ENCODE measurements at places on chromosomes 12 and 14.

DNA sequence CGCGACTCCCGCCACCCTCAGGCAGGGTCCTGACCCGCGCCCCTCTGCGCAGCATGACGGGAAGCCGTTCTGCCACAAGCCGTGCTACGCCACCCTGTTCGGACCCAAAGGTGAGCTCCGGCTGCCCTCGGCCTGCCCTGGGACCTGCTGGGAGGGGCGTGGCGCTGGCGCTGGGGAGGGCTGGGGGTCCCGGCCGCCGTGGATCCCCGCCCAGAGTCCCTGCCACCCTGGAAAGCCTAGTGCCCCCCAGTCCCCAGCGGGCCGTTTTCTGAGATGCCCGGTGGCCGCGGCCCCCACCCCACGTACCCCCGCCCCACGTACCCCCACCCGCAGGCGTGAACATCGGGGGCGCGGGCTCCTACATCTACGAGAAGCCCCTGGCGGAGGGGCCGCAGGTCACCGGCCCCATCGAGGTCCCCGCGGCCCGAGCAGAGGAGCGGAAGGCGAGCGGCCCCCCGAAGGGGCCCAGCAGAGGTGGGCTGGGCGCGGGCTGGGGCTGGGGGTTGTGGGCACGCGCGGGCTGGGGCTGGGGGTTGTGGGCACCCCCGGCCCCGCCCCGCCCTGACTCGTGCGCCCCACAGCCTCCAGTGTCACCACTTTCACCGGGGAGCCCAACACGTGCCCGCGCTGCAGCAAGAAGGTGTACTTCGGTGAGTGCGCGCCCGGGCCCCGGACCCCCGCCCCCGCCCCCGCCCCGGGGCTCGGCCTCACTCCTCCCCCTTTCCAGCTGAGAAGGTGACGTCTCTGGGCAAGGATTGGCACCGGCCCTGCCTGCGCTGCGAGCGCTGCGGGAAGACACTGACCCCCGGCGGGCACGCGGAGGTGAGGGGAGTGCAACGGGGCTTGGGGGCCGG is 4.0 kb downstream of the CRIP2 start:
- DNase-seq: no peak

- no peak for DNase-seq
These were observed 206.6 kb upstream of the RTL1 start for GRCh38 chr14:101109981-101110728.

- DNase-seq: no peak
These were observed 12.5 kb downstream of the NRXN3 start for GRCh38 chr14:78182722-78183121.

GRCh38 chr12:131751335-131751734 is 40.4 kb downstream of the SFSWAP start:
- DNase-seq: no peak

GRCh38 chr12:26870491-26871419 is 37.8 kb upstream of the ITPR2 start:
- DNase-seq: peak; percentile 10

GRCh38 chr14:54920052-54920451 is 17.4 kb upstream of the GCH1 start:
- DNase-seq: no peak

- DNase-seq: no peak
These were observed 424.8 kb downstream of the RAD51B start for GRCh38 chr14:68244262-68244980.

DNA sequence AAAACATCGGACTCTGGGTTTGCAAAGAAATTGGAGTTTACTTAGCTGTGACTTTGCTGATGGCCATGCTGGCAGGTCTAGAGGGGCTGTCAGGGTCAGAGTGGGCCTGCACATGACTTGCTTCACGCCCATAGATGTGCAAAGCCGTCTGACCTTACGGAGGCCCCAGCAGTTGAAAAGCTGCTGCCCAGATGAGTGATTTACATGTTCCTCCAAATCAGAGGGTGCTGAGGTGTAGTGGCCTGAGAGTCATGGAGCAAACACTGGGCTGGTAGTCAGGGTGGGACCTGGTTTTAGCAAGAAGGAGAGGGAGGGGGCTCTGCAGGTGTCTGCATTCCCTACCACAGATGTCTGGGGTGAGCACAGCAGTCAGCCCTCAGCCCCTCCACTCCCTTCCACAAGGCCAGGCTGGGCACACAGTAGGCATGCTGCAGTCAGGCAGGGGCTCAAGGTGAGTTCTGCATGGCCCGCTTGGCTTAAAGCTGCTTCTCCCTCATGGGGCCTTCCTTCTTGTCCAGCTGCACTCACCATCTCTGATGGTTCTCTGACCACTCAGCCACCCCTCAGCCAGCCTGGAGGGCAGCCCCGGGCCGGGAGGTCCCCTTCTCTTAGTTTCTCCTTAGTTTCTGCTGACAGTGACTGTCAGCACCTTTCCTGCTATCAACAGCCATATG is 34.2 kb upstream of the EML1 start:
- DNase-seq: no peak

DNA sequence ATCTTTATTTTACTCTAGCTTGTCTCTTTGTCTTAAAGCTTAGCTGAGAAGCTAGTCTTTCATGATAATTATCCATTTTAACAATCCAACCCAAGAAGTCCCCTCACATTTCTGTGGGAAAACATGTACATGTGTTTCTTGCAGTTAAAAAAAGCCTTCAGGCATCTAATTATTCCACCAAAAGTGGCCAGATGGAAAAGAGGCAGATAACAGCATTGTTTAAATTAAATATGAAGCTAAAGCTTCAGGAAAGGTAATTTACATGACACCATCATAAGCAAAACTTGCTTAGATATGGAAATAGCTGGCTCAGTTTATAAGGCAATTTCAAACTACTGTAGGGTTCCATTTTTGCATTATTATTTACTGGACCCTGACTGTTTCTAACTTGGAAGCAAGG is 175.4 kb downstream of the UNC79 start:
- DNase-seq: no peak

- no peak for DNase-seq
These were observed 241.6 kb downstream of the EGLN3 start for GRCh38 chr14:33709283-33709682.

GRCh38 chr12:49197256-49197655 is 8.4 kb upstream of the TUBA1A start:
- no peak for DNase-seq

DNA sequence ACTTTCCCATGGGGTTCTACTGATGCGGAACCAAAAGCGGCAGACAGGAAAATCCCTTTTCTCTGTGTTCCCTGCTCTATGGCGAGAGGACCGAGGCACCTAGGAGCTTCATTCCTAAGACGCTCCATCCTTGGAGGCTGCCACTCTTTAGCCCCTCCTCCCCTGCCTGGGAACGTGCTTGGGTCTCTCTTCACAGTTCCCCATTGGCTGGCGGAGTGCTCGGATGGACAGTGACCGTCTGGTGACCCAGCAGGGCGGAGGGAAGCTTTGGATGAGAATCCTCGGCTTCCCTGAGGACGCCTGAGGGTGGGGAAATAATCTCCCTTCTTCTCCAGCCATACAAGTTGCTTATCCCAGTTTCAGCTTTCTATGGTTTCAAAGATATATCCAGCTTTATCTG is 37.3 kb downstream of the KCNA5 start:
- DNase-seq: no peak

DNA sequence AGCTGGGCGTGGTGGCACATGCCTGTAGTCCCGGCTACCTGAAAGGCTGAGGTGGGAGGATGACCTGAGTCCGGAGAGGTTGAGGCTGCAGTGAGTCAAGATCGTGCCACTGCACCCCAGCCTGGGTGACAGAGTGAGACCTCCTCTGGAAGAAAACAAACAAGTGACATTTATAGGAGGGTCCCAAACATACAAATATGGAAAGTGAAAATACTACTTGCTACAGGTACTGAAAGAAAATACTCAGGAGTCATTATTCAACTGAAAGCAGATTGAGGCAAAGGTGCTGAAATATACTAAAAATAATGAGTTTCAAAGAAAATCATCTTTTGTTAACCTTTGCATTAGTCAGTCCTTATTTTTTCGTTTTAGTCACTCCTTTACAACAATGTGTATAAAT is 53.5 kb downstream of the ETV6 start:
- DNase-seq: no peak

DNA sequence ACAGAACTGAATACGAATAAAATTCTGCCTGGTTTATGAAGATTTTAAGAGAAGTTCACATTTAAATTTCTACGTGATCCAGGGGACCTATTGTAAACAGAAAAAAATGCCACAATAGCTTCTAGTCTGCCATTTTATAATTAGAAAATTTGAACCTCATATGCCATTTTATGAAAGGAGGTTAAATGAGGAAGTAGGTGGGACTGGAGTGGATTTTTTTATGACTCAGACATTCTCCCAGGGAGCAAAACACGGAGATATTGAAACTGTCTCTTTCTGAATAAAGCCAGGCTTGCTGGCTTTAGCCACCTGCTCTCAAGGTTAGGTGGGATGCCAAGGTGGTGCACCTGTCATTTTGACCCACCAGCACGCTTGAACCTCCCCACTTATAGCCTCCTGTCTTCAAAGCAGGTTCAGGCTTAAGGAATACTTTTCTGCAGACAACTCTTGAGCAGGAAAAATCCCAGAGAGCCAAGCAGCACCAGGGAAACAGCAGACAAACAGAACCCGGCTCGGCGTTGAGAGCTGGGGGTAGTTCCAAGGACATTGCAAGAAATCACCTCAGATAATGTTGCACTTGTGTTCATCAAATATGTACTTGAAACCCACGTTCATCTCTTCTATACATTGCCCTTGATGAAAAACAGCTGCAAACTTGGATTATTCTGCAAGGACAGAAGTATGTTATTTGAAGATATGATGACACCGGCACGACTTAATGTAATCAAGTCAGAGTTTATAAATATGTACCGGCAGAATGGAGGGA is 203.7 kb downstream of the PPM1H start:
- DNase-seq: no peak

GRCh38 chr14:103767336-103767894 is 51.8 kb downstream of the ZFYVE21 start:
- no peak for DNase-seq

- DNase-seq: no peak
These were observed 114.3 kb upstream of the PCED1B start for GRCh38 chr12:46965137-46965536.

- DNase-seq: no peak
These were observed 204.9 kb upstream of the RMST start for GRCh38 chr12:97257726-97258125.

- no peak for DNase-seq
These were observed 16.6 kb upstream of the SFSWAP start for GRCh38 chr12:131694116-131694838.

GRCh38 chr12:51405801-51406207 is 14.6 kb upstream of the GALNT6 start:
- no peak for DNase-seq

GRCh38 chr14:97306760-97307246 is 509.6 kb downstream of the VRK1 start:
- DNase-seq: no peak

GRCh38 chr12:6338955-6339354 is 2.9 kb downstream of the TNFRSF1A start:
- DNase-seq: no peak

DNA sequence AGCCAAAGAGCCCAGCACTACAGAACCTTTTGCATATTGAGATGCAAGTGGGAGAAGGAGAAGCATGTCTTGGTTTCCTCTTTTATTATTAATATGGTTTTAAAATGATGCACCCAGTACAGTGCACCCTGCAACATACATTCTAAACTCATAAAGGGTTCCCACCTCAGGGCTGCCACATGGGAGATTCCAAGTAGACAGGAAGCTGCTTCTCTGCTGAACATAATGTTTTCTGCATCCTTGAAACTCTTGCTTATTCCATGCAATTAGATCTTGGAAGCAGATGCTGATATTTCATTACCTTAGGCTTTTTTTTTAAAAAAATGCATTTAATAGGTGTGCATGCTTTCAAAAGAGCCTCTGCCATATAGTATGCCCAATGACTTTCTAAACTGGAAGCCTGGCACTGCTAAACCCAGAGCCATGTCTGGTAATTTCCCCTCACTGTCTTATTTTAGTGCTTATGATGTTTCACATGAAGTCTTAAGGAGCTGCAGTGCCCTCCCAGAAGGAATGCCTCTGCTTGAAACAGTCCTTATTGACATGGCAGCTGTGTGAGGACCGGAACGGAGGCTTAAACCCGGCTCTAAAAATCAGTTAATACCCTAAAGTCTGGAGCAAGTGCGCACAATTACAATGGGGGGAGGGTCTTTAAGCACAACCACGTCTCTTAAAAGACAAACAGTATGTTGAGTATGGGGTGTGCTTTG is 2.0 kb upstream of the SIX1 start:
- DNase-seq: no peak

GRCh38 chr14:90831821-90832220 is 15.6 kb upstream of the TTC7B start:
- DNase-seq: no peak

- no peak for DNase-seq
These were observed 1.4 kb downstream of the SYT10 start for GRCh38 chr12:33438025-33438772.

- no peak for DNase-seq
These were observed 245.3 kb downstream of the C12orf42 start for GRCh38 chr12:103250487-103250886.

DNA sequence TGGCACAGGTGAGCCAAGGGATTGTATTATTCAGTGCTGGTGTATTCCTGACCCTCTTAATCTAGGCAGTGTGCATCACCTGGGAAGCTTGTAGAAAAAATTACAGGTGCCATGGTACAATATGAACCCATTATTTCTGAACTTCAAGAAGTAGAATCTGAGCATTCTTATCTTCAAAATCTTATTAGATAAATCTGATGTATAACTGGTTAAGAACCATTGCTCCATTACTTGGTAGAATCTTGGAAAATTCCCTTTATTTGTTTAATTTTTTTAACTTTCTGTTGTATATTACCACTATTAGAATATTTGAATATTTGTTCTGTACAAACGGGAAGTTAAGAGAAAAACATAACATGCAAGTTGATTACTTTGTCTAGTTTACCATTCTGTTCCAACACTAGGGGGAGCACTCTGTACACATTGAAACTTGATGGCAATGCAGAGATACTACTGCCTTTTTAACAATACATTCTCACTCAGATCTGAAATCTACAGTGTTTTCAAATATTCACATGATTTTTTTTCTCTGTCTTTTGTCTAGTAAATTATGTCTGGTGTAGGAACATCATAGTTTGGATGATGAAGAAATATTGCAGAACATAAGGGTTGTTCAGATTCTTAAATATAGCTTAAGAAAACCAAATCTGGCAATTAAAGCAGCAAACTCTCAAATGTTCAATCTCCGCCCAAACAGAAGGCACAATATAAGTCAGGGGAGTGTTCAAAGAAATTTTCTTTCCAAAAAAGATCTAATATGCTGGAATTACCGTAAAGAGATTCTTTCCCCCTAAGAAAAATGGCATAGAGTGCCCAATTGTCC is 196.6 kb downstream of the PCNX1 start:
- DNase-seq: no peak

DNA sequence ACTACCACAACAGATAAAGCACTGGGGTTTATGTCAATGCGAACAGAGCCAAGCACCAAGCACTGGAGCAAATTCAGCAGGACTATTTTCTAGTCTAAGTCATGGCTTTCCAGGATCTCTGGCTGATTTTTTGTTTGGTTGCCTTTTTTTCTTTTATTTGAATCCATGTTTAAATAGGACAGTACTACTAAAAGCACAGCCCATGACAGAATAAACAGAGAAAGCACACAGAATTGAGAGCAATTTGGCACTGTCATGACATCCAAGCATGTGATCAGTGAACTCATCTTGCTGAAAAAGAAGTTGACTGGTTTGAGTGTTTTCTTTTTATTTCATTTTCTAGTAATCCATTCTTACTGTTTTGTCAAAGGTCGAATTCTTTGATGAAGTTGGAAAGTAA is 23.1 kb upstream of the RERG start:
- no peak for DNase-seq

GRCh38 chr12:45310627-45310968 is 94.7 kb downstream of the ANO6 start:
- DNase-seq: no peak
